ENCODE measurements at places on chromosomes 5 and 9.

- no peak overlapping the region for H3K4me3 ChIP-seq
- H3K4me1 ChIP-seq, result no peaks in the 10 kb centered on the region
- no peaks in the 10 kb centered on the region for H3K27me3 ChIP-seq
- no peaks in the 10 kb centered on the region for H3K36me3 ChIP-seq
- no peak overlapping the region for H3K27ac ChIP-seq
- peak; percentile 54 for DNase-seq
Measured at GRCh38 chr5:137097203-137097602, 401.9 kb downstream of the SPOCK1 start.

DNA sequence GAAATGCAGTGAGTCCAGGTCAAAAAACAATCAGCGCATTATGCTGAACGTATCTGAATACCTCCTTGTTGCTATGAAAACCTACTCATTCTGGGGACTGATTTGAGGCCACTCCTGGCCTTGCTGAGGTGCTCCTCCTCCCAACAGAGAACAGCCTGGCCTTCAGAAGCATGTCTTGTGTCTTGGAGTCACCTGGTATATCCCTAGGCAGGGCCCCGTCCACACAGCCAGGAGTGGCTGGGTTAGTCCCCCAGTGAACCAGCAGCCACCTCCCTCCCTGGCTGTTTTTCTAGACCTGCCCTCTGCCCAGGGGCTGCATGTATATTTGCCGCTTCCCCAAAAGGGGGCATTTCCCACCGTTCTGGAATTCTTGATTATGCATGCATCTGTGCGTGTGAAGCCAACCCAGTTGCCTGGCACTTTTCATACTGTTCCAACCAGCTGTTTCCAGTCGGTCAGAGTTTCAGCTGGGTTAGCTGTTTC is 99.2 kb upstream of the SPATA31C2 start:
- H3K36me3 ChIP-seq, result no peaks in the 10 kb centered on the region
- H3K4me1 ChIP-seq, result no peaks in the 10 kb centered on the region
- no peak for DNase-seq
- H3K4me3 ChIP-seq, result no peak overlapping the region
- H3K27me3 ChIP-seq, result no peaks in the 10 kb centered on the region

- H3K36me3 ChIP-seq, result no peaks in the 10 kb centered on the region
- no peaks in the 10 kb centered on the region for H3K4me1 ChIP-seq
- no peaks in the 10 kb centered on the region for H3K27me3 ChIP-seq
- no peak overlapping the region for H3K27ac ChIP-seq
- DNase-seq, result no peak
Measured at GRCh38 chr9:89839449-89839848, 234.6 kb downstream of the GADD45G start.

GRCh38 chr5:9977070-9977469 is 272.6 kb downstream of the ATPSCKMT start:
- no peaks in the 10 kb centered on the region for H3K36me3 ChIP-seq
- no peak overlapping the region for H3K4me3 ChIP-seq
- DNase-seq, result no peak
- no peak overlapping the region for H3K27ac ChIP-seq
- peaks cover 2% of the 10 kb centered on the region for H3K27me3 ChIP-seq

DNA sequence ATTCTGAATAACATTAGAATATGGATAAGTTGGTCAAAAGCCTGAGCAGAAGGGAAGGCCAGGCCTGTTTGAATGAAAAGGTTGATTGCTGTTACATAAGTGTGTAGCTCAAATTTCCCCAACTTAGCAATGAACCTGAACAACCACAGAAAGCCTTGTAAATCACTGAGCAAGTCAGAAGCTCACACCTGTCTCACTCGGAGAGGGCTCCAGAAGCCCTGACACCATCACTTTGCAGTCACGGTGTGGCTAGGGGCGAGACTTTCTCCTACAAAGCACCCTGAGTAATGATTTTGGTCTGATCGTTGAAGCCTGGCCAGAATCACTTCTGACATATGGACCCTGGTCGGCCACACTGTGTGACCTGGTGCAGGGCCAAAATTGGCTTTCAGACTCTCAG is 62.0 kb downstream of the MTX3 start:
- no peaks in the 10 kb centered on the region for H3K27me3 ChIP-seq
- no peaks in the 10 kb centered on the region for H3K36me3 ChIP-seq
- no peaks in the 10 kb centered on the region for H3K4me1 ChIP-seq
- no peak overlapping the region for H3K27ac ChIP-seq
- no peak for DNase-seq

DNA sequence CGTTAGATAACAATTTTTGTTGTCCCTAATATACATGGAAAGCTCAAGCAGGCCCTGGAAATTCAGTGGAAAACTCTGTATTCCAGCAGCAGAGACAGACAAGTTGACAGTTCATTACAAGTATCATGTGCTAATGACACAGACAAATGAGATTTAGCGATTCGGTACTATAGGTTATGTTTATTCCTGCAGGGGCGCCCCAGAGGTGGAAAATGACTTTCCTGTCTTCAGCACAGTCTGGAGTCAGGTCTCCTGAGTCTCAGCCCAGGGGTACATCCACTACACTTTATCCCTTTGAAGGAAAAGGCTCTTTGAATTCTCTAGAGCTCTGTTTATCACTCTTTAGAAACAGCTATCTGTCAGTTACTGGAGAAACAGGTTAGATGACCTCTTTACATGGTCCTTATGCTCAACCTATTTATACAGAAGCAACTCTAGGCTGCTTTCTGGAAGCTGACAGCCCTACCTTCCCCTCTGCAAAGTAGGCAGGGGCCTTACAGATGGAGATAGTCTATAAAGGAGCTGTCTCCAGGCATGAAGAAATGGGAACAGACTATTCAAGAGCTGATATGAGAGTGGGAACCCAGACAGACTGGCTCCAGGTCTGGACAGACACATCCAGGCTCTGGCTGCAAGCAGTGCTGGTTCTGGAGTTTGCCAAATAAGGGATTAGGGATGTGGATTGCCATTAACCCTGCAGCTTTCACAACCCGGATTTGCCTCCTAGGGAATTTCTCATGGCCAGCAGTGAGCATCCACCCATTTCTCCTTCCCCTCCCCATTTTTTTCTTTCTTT is 7.2 kb upstream of the SLC31A2 start:
- peaks cover 8% of the 10 kb centered on the region for H3K27me3 ChIP-seq
- no peaks in the 10 kb centered on the region for H3K4me1 ChIP-seq
- no peak overlapping the region for H3K4me3 ChIP-seq
- H3K36me3 ChIP-seq, result no peaks in the 10 kb centered on the region
- no peak overlapping the region for H3K27ac ChIP-seq
- DNase-seq, result no peak

GRCh38 chr5:17317473-17317872 is 100.0 kb downstream of the BASP1 start:
- H3K27me3 ChIP-seq, result no peaks in the 10 kb centered on the region
- DNase-seq, result no peak
- no peak overlapping the region for H3K27ac ChIP-seq
- H3K4me1 ChIP-seq, result peaks cover 21% of the 10 kb centered on the region

- H3K36me3 ChIP-seq, result peaks cover 11% of the 10 kb centered on the region
- H3K4me3 ChIP-seq, result no peak overlapping the region
- H3K27me3 ChIP-seq, result no peaks in the 10 kb centered on the region
- peak; percentile 75 for DNase-seq
- no peaks in the 10 kb centered on the region for H3K4me1 ChIP-seq
- H3K27ac ChIP-seq, result no peak overlapping the region
Measured at GRCh38 chr5:95900383-95900958, 61.2 kb downstream of the ELL2 start.

- H3K4me1 ChIP-seq, result no peaks in the 10 kb centered on the region
- H3K27ac ChIP-seq, result no peak overlapping the region
- no peaks in the 10 kb centered on the region for H3K27me3 ChIP-seq
- H3K36me3 ChIP-seq, result no peaks in the 10 kb centered on the region
- no peak for DNase-seq
Measured at GRCh38 chr5:26034813-26035212, 1003.6 kb downstream of the CDH9 start.

DNA sequence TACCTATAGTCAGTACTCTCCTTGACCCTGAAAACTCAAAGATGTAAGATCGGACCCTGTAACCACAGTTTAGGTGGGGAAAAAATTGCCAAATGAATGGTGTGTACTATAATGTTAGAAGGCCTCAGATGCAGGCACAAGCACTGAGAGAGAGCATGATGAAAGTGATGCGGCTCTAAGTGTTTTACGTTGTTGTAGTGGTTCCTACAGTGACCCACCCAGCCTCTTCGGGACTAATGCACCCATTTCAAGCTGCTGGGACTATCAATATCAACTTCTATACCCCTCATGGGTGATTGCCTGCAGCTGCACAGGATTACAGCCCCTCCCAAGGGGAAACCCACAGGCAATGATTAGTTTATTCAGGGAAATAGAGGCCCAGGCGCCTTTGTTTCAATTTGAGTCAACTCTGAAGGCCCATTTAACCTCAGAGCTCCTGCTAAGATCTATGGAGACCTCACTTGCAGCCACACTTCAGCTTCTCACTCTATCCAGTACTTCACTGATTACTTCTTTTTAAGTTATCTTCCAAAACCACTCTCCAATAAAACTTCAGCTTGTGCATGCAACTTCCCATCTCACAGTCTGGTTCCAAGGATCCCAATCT is 340.7 kb downstream of the NR2F1-AS1 start:
- H3K27ac ChIP-seq, result no peak overlapping the region
- no peak overlapping the region for H3K4me3 ChIP-seq
- H3K4me1 ChIP-seq, result no peaks in the 10 kb centered on the region
- no peak for DNase-seq
- no peaks in the 10 kb centered on the region for H3K36me3 ChIP-seq
- no peaks in the 10 kb centered on the region for H3K27me3 ChIP-seq

DNA sequence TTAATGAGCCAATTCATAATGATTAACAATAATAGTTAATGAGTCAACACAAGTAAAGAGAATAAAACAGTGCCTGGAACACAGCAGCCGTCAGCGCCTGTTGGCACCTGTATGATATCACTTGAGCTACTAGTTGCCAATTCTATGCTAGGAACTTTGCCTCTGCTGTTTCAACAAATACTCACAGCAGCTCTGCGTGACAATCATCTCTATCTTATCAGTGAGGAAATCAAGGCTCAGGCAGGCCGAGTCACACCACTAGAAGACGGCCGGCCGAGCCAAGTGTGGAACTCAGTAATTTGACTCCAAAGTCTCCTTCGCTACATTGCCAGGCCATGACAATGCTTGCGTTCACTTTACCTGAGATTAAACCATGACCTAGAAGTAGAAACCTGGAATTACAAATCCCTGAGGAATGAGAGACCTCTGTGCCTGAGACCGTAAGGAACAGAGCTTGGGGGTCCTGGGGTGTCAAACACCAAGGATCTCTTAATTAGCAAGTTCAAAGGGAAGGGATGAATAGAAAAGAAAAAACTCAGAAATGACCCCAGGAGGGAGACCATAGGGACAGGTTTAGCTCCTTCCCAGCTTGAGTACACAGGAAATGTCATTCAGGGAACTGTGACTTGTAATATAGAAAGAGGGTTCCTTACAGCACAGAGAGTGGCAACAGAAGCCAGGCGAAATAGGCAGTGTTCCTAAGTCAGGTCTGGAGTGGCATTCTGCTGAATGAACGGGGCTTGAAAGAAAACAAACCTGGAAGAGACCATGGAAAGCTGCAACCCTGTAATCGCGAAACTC is 109.1 kb downstream of the SUSD1 start:
- peaks cover 14% of the 10 kb centered on the region for H3K4me1 ChIP-seq
- DNase-seq, result peak; percentile 89
- peak overlapping the region; percentile 41 for H3K27ac ChIP-seq
- H3K36me3 ChIP-seq, result no peaks in the 10 kb centered on the region

GRCh38 chr9:114356792-114357191 is 27.1 kb downstream of the ORM2 start:
- no peaks in the 10 kb centered on the region for H3K4me1 ChIP-seq
- H3K27ac ChIP-seq, result no peak overlapping the region
- H3K27me3 ChIP-seq, result no peaks in the 10 kb centered on the region
- no peak for DNase-seq

DNA sequence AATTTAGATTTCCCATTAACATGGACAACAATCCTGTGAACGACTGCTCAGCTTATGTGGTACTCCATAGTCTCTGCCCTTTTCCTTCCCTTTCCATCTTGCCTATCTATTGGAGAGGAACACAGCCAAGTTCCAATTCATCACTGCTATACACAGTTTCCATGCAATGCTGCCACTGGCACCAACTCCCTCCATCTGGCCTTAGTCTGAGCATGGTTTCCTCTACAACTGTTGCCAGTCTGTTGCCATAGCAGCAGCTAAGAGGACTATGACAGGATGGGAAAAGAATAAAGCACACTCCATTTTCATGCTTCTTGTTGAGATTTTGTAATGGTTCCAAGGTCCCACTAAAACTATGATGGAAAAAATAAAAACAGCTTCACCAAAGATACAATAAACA is 189.0 kb downstream of the HCN1 start:
- no peaks in the 10 kb centered on the region for H3K4me1 ChIP-seq
- DNase-seq, result no peak
- no peak overlapping the region for H3K27ac ChIP-seq
- no peaks in the 10 kb centered on the region for H3K36me3 ChIP-seq

DNA sequence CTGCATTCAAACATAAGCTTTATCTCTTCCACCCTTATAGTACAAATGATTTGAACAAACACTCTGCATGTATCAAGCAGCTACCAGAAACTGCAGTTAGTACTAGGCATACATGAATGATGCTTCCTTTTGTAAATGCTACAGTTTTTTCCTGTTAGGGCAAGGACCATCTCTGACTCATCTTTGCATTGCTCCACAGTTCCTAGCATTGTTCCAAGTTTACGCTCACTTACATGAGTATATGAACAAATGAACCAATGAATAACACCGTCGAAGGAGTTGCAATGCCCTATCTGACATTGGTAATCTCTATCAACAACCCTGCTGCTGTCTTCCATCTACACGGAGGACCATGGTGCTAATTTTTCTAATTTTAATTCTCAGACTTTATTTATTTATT is 2.1 kb upstream of the ALDH7A1 start:
- no peak overlapping the region for H3K27ac ChIP-seq
- H3K27me3 ChIP-seq, result no peaks in the 10 kb centered on the region
- peak; percentile 90 for DNase-seq
- no peak overlapping the region for H3K4me3 ChIP-seq
- H3K4me1 ChIP-seq, result peaks cover 3% of the 10 kb centered on the region

DNA sequence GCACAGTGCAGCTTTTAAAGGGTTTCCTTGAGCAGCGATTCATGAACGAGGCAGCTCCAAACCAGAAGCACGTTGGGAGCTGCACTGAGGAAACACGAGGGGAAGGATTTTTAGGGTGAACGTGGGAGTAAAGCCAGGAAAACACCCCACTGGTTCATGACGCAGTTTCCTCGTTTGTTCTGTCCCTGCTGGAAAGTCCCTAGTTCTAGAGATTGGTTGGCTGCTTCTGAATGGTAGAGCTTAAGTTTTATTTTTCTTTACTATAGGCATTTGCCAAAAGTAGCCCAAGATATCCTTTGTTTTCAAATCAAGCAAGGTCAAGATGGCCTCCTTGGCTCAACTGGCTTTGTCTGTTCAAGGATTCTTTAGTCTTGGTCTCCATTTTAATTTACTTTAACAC is 116.5 kb upstream of the CACNA1B start:
- H3K27me3 ChIP-seq, result no peaks in the 10 kb centered on the region
- H3K4me3 ChIP-seq, result no peak overlapping the region
- peaks cover 12% of the 10 kb centered on the region for H3K36me3 ChIP-seq
- no peak overlapping the region for H3K27ac ChIP-seq

All from fibroblast of lung (primary cell).